T-cell (primary cell): ENCODE measurements at places on chromosomes 5 and 9.

DNA sequence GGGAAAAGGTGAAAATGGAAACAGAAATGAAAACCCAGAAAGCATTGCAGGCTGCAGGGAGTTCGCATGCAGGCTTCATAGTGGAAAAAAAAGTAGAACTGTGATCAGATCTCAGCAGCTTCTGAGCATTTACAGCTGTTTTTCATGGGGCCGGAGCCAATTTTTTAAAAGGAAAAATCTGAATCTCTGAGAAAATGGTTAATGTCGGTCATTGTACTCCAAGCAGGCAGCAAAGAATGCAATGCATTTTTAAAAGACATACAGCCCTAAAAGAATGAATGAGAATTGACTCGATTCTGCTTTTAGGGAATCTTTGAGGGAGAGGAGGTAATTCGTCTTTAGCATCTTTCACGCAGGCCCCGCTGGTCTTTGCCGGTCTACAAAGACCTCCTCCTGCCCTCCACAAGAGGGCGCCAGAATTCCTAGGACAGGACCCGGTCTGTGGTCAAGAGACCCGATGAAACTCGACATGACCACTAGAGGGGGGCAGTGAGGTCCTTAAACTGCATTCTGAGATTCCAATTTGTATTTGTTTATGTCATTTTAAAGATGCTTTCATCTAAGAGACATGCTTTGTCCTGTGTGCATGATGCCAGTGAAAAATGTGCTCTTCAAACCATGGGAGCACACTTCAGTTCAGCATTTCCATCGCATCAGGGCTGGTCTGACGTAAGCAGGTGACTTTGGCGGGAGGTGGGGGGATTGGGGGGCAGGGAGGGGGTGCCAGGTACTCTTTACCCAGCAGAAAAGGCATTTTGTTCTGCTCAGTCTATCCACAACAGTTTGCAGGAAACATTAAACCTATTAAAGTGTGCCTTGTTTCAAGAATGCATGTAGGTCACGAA, 43.7 kb upstream of the TMEM252 start:
- peak; percentile 71 for DNase-seq

DNA sequence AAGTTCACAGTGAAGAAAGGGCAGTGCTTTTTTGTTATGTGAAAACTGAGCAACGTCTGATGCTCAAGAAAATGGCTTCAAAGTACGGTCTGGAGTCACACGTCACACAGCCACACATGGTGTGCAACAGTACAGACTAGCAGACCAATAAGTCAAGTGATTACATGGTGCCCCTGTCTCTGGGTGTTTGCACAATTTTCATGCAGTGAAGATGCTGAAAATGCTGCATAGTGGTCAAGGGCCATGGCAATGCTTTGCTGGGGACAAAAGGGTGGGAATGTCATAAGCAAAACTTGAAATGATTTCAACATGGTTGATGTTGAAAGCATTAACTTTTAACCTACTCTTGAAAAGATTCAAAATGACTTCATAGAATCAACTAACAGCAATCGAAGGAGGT, 231.2 kb downstream of the EBF1 start:
- DNase-seq, result no peak

DNA sequence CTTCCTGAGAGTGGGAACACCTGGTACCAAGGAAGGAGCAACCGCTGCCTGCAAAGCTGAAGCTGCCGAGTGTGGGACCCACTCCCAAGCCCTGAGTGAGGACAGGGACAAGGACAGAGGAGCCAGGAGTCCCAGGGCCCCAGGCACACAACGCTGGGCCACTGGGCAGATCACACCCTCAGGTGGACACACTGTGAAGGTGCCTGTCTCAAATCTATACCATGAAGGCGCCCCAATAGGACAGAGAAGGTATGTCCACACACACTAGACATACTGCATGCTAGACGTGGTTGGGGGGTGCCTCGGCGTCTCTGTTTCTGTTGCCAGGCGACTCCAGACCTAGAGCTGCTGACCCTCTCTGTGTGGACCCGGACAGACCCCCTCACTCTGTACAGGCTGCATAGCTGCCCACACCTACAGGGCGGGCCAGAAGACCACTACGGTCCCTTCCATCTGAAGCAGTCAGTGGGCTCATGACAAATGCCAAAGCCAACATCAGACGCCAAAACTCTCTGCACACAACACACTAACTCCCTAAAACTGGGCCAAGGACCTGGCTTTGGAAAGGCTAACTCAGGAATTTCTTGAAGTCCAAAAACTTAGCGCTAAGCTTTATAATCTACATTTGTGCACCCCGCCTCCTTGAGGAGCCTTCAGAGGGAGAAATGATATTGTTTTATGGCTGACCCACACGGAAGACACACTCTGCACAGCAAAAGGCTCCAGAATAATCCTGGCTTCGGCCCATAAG, 60.7 kb downstream of the ROR2 start:
- no peak for DNase-seq

DNA sequence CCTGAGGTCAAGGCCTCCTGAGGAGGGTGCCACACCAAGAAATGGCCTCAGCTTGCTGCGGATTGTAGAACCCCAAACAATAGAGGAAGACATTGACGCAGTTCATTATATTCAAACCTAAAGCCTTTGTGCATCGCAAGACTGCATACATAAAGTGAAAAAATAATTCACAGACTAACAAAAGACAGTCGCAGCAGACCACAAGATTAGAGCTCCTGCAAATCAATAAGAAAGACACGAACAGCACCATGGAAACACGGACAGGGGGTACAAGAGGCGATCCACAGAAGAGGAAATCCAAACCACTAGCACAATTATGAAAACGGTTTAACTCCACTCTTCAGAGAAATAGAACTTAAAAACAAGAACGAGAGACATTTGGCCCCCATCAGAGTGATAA, 10.0 kb upstream of the TCOF1 start:
- no peak for DNase-seq
